ENCODE measurements at places on chromosomes 11 and 22.

DNA sequence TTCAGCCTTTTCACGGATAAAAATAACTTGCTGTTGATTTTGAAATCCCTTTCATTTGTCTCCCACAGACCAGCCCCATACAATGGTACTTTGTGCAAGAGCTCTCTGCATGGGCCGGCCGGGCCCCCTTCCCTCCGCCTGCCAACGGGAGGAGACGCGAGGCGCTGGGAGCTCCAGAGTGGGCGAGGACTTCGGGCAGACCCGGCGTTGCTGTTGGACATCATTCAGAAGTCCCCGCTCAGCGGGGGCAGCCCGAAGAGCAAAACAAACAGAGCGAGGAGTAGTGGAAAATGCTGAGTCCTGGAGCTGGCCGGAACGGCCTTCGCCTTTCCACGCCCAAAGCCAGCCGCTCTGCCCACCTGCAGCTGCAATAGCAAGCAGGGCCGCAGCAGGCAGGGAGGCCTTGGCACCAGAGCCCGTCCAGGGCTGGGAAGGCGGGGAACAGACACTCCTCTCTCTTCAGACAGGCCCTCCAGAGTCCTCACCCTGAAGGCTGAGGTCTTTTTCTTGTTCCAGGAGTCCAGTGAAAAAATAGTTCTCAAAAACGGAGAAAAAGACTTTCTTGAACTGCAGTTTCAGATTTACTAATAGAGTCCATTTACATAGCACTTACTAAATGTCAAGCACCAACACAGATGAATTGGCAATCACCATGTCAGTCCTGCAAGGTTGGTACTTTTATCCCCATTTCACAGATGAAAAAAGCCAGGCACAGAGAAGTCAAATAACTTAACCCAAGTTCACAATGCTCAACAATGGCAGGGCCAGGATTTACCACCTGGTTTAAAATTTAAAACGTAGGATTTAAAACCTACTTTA is 135.5 kb downstream of the ETS1 start:
- DNase-seq: no peak

DNA sequence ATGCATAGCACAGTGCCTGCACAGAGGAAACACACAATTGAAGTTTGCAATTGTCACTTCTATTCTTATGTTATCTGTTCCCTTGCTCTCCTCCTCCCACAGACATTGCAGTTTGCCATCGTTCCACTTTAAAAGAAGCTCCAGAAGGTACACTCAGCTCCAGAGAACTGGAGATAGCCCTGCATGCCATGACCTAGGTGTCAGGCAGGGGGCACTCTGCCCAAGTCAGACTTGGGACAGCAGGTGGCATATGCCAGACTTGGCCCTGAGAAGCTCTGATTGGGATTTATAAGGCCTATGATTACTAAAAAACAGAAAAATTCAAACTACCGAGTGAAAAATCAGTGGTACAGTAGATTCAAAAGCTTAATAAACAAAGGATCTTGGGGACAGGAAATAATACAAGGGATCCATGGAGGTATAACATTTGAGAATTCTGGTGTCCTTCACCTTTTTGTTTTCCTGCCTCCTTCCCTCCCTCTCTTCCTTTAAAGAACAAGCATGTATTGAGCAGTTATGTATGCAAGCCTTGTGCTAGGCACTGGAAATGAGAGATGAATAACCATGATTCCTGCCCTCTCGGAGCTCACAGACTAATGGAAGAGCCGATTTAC is 40.0 kb downstream of the TENM4 start:
- DNase-seq: no peak

DNA sequence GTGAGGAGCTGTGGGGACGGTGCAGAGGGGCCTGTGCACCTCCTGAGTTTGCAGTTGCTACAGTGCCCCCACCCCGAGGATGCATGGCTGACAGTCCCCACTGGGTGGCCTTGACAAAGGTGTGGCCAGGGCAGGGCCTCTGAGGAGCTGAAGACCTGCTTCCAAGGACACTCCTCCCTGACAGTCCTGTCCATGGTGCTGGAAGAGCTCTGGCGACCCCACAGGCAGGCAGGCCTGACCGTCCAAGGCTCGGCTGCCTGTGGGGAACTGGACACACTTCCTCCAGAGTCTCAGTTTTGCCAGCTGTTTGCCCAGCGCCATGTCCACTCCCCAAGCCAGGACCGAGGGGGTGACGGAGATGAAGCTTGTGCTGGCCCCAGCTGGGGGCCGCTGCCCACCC is 32.7 kb downstream of the BRSK2 start:
- DNase-seq: no peak

GRCh38 chr11:69320756-69321741 is 27.1 kb downstream of the MYEOV start:
- no peak for DNase-seq

DNA sequence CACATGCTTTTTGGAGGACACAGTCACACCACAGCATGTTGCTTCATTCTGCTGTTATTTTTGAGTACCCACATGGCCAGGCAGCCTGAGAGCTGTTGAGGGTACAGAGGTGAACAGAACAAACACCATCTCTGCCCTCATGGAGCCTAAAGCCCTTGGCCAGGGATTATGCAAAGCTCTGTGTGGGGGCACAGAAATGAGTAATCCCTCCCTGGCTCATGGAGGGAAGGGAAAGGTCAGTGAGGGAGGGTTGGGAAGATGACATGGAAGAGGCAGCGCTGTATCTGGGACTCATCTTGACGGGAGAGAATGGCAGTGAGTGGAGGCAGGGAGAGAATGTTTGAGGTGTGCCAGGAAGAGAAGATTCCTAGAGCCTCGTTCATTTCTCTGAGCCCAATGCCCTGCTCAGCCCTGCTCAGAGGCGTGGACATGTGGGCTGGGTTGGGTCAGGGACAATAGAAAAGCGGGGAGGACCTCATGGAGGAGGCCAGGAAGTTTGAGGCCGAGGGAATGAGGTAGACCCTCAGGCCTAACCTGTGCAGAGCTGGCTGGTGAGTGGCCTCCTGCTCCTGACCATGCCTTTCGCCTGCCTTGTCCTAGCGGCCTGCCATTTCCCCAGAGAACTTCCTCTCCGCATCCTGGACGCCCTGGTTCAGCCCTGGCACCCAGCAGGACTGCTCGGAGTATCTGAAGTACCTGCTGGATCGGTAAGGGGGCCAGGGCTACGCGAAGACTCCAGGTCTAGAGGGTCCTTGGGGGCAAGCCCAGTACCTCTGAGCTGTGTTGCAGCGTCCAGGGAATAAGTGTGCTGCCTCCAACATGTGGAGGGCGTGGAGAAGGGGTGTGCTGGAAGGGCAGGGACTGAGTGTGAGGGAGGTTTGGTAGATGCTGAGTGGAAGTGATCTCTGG is 19.8 kb downstream of the USP35 start:
- DNase-seq: no peak

- no peak for DNase-seq
These were observed 9.5 kb downstream of the MACROD1 start for GRCh38 chr11:64156235-64157011.

DNA sequence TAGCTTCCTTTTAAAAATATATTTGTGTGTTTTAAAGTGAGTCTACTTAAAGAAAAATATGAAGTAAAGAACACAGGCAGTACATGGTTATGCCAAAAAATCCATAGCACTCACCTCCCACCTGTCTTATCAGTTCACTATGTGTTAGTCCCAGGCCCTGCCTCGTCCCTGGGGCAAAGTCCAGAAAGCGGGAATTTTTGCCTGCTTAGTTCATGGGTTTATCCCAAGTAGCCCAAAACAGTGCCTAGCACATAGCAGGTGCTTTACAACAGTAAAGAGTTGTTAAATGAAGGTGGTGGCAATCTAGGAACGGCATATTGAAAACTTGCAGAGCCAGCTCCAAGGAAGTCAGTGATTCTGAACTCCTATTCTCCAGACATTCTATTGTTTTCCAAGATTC is 154.0 kb downstream of the MN1 start:
- DNase-seq: no peak
